ENCODE measurements at places on chromosomes 3 and 15.

GRCh38 chr3:117278424-117279190, 569.0 kb downstream of the TUSC7 start:
- DNase-seq = no peak

- DNase-seq = no peak
These were observed 78.7 kb upstream of the GCNT3 start for GRCh38 chr15:59532770-59533379.

GRCh38 chr3:172846706-172847105, 96.2 kb downstream of the ECT2 start:
- DNase-seq = no peak

DNA sequence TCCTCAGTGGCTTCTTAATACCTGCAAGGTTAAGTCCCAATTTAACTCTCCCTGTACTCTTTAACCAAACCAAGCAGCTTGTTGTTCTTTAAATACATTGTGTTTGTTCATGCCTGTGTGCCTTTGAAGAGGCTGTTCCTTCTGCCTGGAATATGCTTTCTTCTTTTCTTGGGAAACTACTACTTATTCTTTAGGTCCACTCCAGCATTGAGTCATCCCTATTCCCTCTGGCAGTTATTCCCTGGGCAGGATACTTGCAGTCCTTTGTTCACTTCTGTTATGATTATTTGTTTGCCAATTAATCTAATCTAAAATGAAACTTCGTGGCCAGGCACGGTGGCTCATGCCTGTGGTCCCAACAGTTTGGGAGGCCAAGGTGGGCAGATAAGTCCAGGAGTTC, 139.3 kb downstream of the ZNF609 start:
- no peak for DNase-seq

GRCh38 chr15:43903864-43904290, 77.1 kb downstream of the WDR76 start:
- peak; percentile 55 for DNase-seq

DNA sequence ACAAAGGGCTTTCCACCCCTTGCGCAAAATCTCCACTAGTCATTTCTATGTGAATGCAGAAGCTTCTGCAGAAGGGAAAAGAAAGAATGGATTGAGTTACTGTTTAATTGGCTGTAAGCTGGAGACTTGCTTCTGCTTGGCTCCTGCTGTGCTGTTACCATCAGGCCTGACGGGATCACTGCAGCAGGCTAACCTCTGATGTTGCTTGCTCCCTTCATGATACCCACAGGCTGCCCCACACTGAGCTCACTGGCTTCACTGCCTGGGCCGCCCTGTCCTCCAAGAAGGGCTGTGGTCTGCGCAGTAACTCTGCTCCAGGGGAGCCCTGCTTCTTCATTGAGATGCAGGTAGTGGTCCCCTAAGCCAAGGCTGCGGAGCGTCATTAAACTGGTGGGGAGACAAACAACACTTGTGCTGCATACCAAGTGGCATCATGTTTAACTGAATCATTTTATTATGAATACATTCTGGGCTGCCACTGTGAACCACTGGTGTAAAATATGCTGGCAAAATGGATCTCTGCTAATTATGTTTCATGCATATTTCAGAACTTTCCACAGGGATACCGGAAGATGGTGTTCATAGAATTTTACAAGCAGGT, 78.6 kb downstream of the WDR49 start:
- no peak for DNase-seq

- no peak for DNase-seq
These were observed 86.3 kb downstream of the PPCDC start for GRCh38 chr15:75109736-75110130.

DNA sequence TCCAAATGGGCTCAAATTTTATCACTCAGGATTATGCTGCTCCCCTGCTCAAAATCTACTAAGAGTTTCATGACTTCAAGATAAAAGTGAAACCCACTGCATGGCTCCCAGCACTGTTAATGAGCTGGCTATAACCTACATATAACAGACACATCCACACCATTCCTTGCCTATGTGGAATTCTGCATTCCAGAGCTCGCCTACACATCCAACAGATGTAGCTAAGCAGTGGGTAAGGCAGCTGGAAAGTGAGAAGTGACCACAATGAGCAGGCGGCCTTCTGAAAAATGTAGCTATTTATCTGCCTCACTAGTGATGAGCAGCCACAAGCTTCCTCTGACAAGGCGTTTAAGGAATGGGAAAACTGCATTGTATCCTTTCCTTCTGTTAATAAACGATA, 92.0 kb upstream of the TRIM42 start:
- DNase-seq = no peak

- DNase-seq = no peak
These were observed 796.6 kb upstream of the GBE1 start for GRCh38 chr3:82558081-82558480.

DNA sequence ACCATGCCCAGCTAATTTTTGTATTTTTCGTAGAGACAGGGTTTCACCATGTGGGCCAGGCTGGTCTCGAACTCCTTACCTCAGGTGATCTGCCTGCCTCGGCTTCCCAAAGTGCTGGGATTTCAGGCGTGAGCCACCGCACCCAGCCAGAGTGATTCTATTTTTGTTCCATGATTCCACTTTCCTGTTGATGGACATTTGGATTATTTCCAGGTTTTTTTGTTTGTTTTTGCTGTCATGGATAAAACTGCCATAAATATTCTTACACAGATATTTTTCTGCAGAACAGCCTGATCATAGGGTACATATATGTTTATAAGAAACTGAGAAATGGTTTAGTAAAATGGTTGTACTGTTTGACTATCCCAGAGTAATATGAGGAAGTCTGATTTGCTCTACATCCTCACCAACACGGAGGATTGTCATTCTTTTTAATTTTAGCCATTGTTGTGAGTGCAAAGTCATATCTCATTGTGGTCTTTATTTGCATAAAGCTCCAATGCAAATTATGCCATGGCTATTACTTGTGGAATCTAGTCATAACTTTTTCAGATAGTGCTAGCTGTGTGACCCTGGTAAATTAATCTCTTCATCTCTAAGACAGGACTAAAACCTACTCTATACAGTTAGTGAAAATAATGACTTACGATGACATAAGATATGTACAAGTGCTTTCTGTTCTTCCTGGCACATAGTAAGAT, 42.7 kb downstream of the MAP6D1 start:
- DNase-seq = no peak

DNA sequence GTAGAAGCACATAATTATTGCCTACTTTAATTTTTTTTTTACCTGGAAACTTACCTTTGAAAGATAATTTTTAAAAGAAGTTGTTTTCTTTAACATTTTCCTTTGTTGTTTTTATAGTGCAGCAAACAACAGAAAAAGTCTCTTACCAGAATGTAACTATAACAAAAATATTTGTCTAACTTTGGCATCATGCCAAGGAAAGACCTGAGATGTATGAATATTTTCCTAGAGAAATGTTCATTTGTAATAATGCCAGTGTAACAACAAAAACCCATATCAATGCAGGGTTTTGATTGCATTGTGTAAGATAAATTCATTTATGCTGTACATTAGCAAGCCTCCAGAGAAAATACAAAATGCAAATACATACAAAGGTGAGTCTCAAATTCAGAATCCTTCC, 775.7 kb downstream of the SI start:
- DNase-seq = no peak

DNA sequence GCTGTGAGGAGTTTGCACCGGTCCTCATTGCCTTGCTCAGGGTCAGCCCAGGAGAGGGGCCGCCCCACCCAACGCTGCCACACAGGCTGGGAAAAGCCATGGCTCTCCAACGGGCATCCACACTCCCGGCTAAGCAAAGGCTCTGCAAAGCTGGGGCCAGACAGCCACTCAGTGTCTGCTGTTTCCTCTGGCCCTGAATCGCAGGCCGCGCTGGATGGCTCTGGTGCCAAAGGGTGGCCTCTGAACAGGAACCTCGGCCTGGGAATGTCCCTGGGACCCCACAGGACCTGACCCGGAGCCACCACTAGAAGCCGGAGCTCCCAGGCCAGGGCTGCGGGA, 42.9 kb downstream of the RPN1 start:
- DNase-seq = no peak

DNA sequence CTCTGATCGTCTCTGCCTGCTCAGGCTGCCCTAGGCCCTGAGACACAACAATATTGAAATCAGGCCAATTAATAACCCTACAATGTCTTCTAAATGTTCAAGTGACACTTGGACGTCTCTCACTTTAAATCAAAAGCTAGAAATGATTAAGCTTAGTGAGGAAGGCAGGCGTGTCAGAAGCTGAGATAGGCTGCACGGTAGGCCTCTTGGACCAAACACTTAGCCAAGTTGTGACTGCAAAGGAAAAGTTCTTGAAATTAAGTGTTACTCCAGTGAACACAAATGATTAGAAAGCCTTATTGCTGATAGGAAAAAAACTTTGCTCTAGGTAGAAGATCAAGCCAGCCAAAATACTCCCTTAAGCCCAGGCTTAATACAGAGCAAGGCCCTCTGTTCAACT, 2.2 kb downstream of the HPS3 start:
- no peak for DNase-seq

GRCh38 chr15:85494048-85494777, 113.8 kb downstream of the AKAP13 start:
- no peak for DNase-seq

DNA sequence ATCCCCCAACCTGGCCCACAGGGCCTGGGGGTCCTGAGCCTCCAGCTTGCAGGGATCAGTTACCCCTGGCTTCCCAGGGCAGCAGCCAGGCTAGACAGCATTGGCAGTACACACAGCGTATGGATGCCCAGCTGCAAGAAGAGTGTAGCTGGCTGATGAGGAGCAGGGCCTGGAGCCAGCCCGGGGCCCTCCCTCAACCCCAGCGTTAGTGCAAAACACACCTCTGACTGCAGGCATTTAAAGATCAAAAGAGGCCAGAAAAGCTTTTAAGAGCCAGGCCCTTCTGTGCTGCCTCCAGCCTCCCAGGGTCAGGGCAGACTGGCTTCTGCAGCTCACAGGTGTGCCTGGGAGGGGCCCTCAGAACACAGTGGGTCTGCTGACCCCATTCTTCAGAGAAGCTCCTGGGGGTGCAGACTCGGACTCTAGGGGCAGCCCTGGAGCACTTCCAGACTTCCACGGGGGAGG, 110.6 kb downstream of the ETFA start:
- no peak for DNase-seq

- peak; percentile 15 for DNase-seq
These were observed 76.0 kb downstream of the HMG20A start for GRCh38 chr15:77496715-77497109.

GRCh38 chr3:47577583-47578118, 1.0 kb downstream of the CSPG5 start:
- no peak for DNase-seq

GRCh38 chr3:90035643-90036042, 928.2 kb downstream of the EPHA3 start:
- no peak for DNase-seq

- no peak for DNase-seq
These were observed 104.4 kb downstream of the TMCO5A start for GRCh38 chr15:38038659-38039442.

DNA sequence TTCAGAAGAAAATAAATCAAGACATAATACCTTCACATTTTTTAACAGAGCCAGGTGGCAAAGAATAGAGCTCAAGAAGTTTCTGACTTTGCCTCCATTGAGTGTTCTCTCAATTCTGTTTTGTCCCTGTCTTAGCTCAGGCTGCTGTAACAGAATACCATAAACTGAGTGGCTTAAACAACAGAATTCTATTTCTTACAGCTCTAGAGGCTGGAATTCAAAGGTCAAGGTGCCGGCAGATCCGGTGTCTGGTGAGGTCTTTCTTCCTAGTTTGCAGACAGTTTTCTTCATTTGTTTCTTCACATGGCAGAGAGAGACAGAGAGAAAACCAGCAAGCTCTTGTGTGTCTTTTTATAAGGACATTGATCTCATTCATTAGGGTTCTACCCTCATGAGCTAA, 25.6 kb downstream of the IQCH start:
- no peak for DNase-seq

DNA sequence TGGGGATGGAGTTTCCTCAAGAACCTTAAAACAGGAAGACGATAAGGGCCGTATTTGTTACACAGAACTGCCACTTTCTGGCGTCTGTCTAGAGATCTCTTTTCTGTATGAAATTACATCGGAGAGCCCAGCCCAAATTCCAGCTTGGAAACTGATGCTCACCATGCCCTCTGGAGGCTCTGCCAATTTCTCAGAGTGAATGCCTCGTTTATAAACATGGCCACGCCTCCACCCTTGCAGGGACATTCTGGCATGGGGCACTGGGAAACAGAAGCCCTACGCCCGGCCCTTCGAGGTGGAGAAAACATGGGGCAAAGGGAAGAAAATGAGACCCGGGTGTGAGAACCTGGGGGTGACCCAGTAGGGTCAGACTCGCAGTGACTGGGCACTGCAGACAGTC, 53.4 kb upstream of the SEC13 start:
- no peak for DNase-seq

DNA sequence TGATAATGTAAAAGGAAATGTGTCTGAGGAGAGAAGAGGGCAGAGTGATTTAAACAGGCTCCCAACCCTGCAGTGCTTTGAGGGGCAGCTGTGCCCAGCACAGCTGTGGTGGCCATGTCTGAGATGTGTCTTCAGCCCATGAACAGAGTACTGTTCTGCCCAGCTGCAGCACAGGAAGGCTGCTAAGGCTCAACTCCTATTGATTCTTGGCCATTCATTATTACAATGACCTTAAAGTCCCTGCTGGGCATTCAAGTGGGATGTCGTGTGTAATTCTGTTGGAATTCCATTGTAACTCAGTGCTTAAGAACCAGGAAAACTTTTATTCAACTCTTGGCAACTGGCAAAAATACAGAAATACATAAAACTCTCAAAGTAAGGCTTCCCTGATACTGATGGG, 229.3 kb downstream of the MCTP2 start:
- no peak for DNase-seq

DNA sequence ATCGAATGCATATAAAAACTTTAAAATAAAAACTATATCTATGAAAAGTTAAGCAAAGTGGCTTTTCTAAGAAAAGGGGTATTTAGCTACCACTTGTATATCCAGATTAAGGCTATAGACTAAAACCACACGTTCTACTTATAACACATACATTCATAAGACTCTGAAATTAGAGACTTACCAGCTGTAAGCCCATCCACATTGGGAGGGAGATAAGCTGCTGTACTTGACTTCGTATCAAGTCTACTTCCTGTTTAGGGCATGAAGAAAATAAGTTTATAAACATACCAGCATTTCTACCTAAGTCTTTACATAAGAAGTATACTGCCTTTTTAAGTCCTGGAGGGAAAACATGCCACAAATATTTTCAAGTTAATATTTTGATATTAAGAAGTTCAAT, 27.7 kb downstream of the AQR start:
- DNase-seq = no peak

GRCh38 chr3:157479464-157480243, 23.6 kb downstream of the VEPH1 start:
- no peak for DNase-seq

- DNase-seq = no peak
These were observed 69.2 kb downstream of the PLXNA1 start for GRCh38 chr3:127052121-127052561.

DNA sequence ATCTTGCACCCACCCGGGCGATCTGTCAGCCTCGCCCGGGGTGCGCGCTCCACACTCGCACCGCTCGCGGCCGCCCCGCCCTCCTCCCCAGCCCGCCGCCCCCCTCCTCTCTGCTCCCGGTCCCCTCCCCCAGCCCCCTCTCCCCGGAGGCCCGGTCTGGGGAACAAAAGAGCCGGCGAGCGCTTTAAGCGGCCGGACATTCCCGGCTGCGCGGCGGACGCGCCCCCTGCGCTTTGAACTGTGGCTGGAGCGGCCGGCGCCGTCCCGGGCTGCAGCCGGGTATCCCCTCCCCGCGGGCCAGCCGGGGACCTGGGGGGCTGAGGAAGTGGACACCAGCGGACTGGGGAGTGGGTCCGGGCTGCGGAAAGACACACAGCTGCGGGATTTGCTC, at the start of gene IGDCC3:
TSS of gene IGDCC3 (minus strand) at position 27 of the 391 bp plus-strand sequence. CDS start 214 bp downstream, outside the sequence.
- no peak for DNase-seq
